Activated naive CD8-positive, alpha-beta T cell treated with anti-CD3 and anti-CD28 coated beads, Interleukin-2, amount 10 ng/mL, durations not matched to agents 7 days and 5 days (primary cell): ENCODE measurements at places on chromosomes 2 and 18. TPM values are rescaled to one million over a fixed set of nuclear protein-coding genes. Genes with fewer than 3 reads are reported as not detected.

GATA6 gene
- total RNA-seq = 0.17 TPM

KCNG2 gene
- total RNA-seq = not detected

MAPK4 gene
- total RNA-seq = not detected

ZNF521 gene
- not detected for total RNA-seq

PIAS2 gene
- total RNA-seq = 34.6 TPM

PLA2R1 gene
- total RNA-seq = not detected

SOS1 gene
- total RNA-seq = 168 TPM

ALKAL2 gene
- not detected for total RNA-seq

ABCG5 gene
- not detected for total RNA-seq

BOK gene
- not detected for total RNA-seq
